ENCODE measurements at places on chromosomes 12 and 14. TPM values are rescaled to one million over a fixed set of nuclear protein-coding genes. Genes with fewer than 3 reads are reported as not detected.

- no peaks in the 10 kb centered on the region for H3K4me1 ChIP-seq
- no peaks in the 10 kb centered on the region for H3K27me3 ChIP-seq
- no peak overlapping the region for H3K27ac ChIP-seq
- H3K36me3 ChIP-seq, result no peaks in the 10 kb centered on the region
- no peak for DNase-seq
- H3K4me3 ChIP-seq, result no peak overlapping the region
These were observed 241.4 kb upstream of the PDZRN4 start for GRCh38 chr12:40946612-40947194.

- DNase-seq, result no peak
- no peak overlapping the region for H3K4me3 ChIP-seq
- no peak overlapping the region for H3K27ac ChIP-seq
These were observed 78.0 kb downstream of the PRKCH start for GRCh38 chr14:61399365-61399764.

GRCh38 chr12:57299514-57300016, 48.6 kb upstream of the STAC3 start:
- H3K36me3 ChIP-seq, result peaks cover 6% of the 10 kb centered on the region
- no peaks in the 10 kb centered on the region for H3K4me1 ChIP-seq

GRCh38 chr12:111448266-111448830, 42.6 kb downstream of the SH2B3 start:
- peaks cover 46% of the 10 kb centered on the region for H3K36me3 ChIP-seq
- no peak overlapping the region for H3K27ac ChIP-seq
- peaks cover 8% of the 10 kb centered on the region for H3K4me1 ChIP-seq
- H3K4me3 ChIP-seq, result no peak overlapping the region

- H3K4me1 ChIP-seq, result no peaks in the 10 kb centered on the region
- H3K27me3 ChIP-seq, result no peaks in the 10 kb centered on the region
- H3K36me3 ChIP-seq, result no peaks in the 10 kb centered on the region
These were observed 16.7 kb downstream of the OR9K2 start for GRCh38 chr12:55142669-55143565.

The KRT81 gene
- not detected for total RNA-seq

The SARNP gene
- 114 TPM for total RNA-seq

DNA sequence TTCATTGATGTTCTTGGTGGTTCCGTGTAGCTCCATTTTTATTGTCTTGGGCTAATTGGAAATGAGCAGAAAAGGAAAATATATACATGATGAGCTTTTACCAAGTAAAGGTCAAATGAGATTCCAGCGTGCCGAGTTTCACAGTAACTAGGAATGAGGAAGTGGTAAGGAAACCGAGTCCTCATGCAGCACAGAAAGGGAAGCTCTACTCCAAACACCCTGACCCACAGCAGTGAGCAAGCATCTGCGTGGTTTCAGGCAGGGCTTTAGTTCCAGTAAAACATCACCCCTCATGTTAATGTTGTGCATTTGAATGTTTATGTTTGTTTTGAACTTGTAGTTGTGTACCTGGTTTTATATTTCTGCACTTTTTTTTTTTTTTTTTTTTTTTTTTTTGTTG, 208.0 kb downstream of the SLC41A2 start:
- no peaks in the 10 kb centered on the region for H3K36me3 ChIP-seq
- H3K4me3 ChIP-seq, result no peak overlapping the region
- H3K27me3 ChIP-seq, result no peaks in the 10 kb centered on the region

The TAS2R7 gene
- not detected for total RNA-seq

GRCh38 chr14:81401420-81402122, 1.4 kb upstream of the STON2 start:
- no peaks in the 10 kb centered on the region for H3K4me1 ChIP-seq
- H3K4me3 ChIP-seq, result no peak overlapping the region
- no peaks in the 10 kb centered on the region for H3K27me3 ChIP-seq
- no peak for DNase-seq

The KCNH5 gene
- 0.50 TPM for total RNA-seq

DNA sequence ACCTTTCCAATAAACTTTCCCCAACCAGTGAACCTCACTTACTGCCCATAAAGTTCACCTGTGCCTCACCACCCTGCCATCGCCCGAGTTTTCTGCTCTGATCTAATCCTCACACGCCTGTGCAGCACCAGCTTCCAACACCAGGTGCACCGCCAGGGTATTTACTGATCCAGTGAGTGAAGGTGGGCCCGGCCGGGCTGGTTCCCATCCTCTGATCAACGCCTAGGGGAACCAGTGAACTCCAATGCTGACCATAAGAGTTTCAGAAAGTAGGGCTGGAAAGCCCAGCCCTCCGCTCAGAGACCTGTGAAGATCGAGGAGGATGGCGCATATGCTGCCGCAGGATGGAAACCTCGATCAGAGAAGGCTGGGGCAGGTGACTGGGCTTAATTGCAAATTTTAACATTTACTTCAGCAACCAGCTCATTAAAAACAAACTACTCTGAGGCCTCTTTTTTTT, 685 bp upstream of the MYL6B start:
- H3K27me3 ChIP-seq, result no peaks in the 10 kb centered on the region
- H3K4me3 ChIP-seq, result peak overlapping the region; percentile 66
- H3K4me1 ChIP-seq, result peaks cover 9% of the 10 kb centered on the region
- H3K36me3 ChIP-seq, result peaks cover 13% of the 10 kb centered on the region

DNA sequence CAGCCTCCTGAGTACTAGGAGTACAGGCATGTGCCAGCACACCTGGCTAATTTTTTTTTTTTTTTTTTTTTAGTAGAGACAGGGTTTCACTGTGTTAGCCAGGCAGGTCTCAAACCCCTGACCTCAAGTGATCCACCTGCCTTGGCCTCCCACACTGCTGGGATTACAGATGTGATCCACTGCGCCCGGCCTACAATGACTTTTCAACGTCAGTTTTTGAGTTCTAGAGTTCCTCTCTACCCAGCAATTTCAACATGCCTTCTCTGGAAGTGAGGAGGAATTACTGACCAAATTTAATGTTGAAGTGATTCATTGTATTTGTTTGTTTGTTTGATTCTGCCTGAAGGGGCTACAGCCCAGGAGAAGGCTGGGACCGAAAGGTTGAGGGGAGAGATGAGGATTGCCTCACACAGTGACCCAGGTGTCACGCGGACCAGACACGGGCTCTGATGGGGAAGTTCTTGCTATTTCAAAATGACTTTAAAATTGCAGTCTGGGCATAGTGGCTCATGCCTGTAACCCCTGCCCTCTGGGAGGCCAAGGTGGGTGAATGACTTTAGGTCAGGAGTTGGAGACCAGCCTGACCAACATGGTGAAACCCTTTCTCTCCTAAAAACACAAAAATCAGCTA, 8.6 kb upstream of the DENR start:
- no peak overlapping the region for H3K27ac ChIP-seq
- no peaks in the 10 kb centered on the region for H3K36me3 ChIP-seq
- H3K27me3 ChIP-seq, result no peaks in the 10 kb centered on the region

- DNase-seq, result no peak
- H3K36me3 ChIP-seq, result no peaks in the 10 kb centered on the region
- H3K27ac ChIP-seq, result no peak overlapping the region
- no peaks in the 10 kb centered on the region for H3K4me1 ChIP-seq
- H3K27me3 ChIP-seq, result no peaks in the 10 kb centered on the region
- H3K4me3 ChIP-seq, result no peak overlapping the region
These were observed 444.8 kb downstream of the AEBP2 start for GRCh38 chr12:19884021-19884492.

The RNASE7 gene
- not detected for total RNA-seq

GRCh38 chr12:48157889-48158370, 615 bp upstream of the ASB8 start:
- no peak overlapping the region for H3K27ac ChIP-seq
- no peaks in the 10 kb centered on the region for H3K36me3 ChIP-seq
- H3K4me3 ChIP-seq, result peak overlapping the region; percentile 29
- DNase-seq, result no peak
- no peaks in the 10 kb centered on the region for H3K27me3 ChIP-seq

- peak; percentile 67 for DNase-seq
- no peaks in the 10 kb centered on the region for H3K36me3 ChIP-seq
- H3K4me3 ChIP-seq, result peak overlapping the region; percentile 8
- H3K27ac ChIP-seq, result peak overlapping the region; percentile 9
- H3K4me1 ChIP-seq, result no peaks in the 10 kb centered on the region
These were observed 20.3 kb upstream of the AMN1 start for GRCh38 chr12:31749024-31749704.

The IL31 gene
- not detected for total RNA-seq

GRCh38 chr14:93369713-93370266, 22.8 kb downstream of the COX8C start:
- no peaks in the 10 kb centered on the region for H3K27me3 ChIP-seq
- no peak overlapping the region for H3K4me3 ChIP-seq
- DNase-seq, result no peak
- H3K27ac ChIP-seq, result no peak overlapping the region
- H3K4me1 ChIP-seq, result no peaks in the 10 kb centered on the region

DNA sequence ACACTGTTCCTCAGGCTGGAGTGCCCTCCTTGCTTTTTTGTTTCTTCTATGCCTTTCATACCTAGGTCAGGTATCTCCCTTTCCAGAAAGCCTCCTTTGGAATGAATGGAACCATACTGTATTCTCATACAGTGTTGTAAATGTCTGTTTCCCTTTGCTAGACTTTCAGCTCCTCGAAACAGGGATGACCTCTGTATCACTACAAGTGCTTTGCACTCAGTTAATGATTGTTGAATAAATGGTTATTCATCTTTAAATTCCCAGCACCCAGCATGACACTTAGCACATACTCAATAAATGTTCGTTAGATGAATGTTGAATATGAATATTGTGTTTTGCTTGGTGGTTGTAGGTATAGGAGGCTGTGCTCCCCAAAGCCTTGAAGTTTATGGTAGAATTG, 5.9 kb upstream of the TULP3 start:
- H3K36me3 ChIP-seq, result peaks cover 8% of the 10 kb centered on the region
- H3K4me3 ChIP-seq, result no peak overlapping the region
- H3K27me3 ChIP-seq, result no peaks in the 10 kb centered on the region
- no peaks in the 10 kb centered on the region for H3K4me1 ChIP-seq
- H3K27ac ChIP-seq, result no peak overlapping the region

GRCh38 chr14:104314251-104314941, 176.0 kb downstream of the KIF26A start:
- no peaks in the 10 kb centered on the region for H3K36me3 ChIP-seq
- no peaks in the 10 kb centered on the region for H3K4me1 ChIP-seq
- no peak for DNase-seq
- no peak overlapping the region for H3K27ac ChIP-seq
- H3K4me3 ChIP-seq, result no peak overlapping the region
- no peaks in the 10 kb centered on the region for H3K27me3 ChIP-seq

DNA sequence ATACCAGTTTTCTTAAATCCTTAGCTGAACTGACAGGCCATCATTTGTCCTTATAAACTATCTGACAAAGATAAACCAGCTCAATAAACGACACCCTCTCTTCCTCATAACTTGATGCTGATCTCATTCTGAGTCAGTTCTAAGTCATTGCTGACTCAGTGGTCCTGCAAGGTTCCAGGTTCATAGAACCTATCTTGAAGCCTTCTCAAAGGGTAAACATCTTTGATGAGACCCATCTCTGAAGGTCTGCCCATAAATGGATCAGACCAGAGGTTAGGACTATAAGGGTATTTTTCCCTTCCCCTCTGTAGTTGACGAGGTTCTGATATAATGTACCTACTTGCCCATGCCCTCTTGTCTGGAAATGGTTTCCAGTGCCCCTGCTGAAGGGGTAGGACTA, 11.9 kb downstream of the NAA25 start:
- no peak overlapping the region for H3K27ac ChIP-seq
- no peaks in the 10 kb centered on the region for H3K4me1 ChIP-seq
- no peak for DNase-seq
- peaks cover 45% of the 10 kb centered on the region for H3K36me3 ChIP-seq
- H3K27me3 ChIP-seq, result no peaks in the 10 kb centered on the region

DNA sequence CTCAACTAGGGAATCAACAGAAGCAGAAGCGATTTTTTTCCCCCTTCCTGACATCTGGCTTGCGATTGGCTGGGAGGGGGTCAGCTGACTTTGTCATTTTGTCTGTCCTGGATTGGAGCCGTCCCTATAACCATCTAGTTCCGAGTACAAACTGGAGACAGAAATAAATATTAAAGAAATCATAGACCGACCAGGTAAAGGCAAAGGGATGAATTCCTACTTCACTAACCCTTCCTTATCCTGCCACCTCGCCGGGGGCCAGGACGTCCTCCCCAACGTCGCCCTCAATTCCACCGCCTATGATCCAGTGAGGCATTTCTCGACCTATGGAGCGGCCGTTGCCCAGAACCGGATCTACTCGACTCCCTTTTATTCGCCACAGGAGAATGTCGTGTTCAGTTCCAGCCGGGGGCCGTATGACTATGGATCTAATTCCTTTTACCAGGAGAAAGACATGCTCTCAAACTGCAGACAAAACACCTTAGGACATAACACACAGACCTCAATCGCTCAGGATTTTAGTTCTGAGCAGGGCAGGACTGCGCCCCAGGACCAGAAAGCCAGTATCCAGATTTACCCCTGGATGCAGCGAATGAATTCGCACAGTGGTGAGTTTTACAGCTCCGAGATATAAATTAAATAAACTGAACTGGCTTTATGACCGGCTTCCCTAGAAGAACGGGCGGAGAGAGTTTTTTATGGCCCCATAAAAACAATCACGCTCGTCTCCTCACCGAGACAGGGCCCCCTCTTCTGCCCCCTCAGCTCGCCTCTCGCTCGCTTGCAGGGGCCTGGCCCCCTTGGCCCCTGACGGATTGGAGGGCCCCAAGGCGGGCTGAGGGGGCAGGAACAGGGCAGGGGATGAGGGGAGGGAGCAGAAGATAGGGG, at the start of gene HOXC6:
TSS of gene HOXC6 (plus strand) at position 127 of the 888 bp plus-strand sequence. CDS start at position 209, 82 bp downstream.
- H3K4me1 ChIP-seq, result no peaks in the 10 kb centered on the region
- H3K36me3 ChIP-seq, result no peaks in the 10 kb centered on the region
- DNase-seq, result no peak

DNA sequence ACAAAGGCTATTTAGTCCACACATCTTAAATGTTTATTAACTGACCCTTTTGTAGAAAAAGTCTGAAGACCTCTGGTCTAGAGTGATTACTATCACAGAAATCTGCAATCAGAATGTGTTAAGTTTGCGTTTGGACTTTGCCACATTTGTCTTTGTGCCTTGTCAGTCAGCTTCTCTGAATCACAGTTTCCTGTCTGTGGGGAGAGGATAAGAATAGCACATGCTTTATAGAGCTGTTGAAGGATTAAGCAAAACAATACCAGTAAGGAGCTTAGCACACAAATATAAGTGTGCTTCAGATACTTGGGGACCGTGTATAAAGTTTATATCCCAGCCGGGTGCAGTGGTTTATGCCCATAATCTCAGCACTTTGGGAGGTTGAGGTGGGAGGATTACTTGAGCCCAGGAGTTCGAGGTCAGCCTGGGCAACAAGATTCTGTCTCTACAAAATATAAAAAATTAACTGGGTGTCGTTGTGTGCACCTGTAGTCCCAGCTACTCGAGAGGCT, 63.0 kb upstream of the BTG1 start:
- H3K27ac ChIP-seq, result no peak overlapping the region
- no peaks in the 10 kb centered on the region for H3K4me1 ChIP-seq
- H3K36me3 ChIP-seq, result no peaks in the 10 kb centered on the region
- no peaks in the 10 kb centered on the region for H3K27me3 ChIP-seq
- no peak for DNase-seq

The PRPH gene
- total RNA-seq, result 0.96 TPM

The CLEC4D gene
- total RNA-seq, result not detected

DNA sequence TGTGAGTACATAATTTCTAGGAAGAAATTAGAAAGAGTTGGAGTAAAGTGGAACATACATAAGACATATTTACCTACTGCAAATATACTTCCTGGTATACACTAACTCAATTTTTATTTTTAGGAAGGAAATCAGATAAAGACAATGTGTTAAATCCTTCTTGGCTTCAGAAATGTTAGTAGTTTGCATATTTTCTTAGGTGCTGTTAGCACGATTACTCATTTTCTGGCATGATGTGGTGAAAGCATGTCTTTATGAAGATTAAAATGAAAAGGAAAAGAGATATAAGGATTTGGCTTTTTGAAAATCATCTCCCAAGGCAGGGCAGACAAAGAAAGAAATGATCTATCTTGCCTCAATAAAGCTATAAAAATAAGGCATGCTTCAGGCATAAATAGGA, 287.6 kb upstream of the E2F7 start:
- no peaks in the 10 kb centered on the region for H3K36me3 ChIP-seq
- no peak overlapping the region for H3K27ac ChIP-seq
- H3K4me1 ChIP-seq, result no peaks in the 10 kb centered on the region
- no peak overlapping the region for H3K4me3 ChIP-seq
- no peaks in the 10 kb centered on the region for H3K27me3 ChIP-seq
- no peak for DNase-seq
